ENCODE measurements at places on chromosomes 1 and 21. TPM values are rescaled to one million over a fixed set of nuclear protein-coding genes. Genes with fewer than 3 reads are reported as not detected.

Gene RGS13
- not detected for polyA plus RNA-seq

Gene UBE2U
- polyA plus RNA-seq, result not detected

Gene RNPEP
- 30.2 TPM for polyA plus RNA-seq

Gene SLC9C2
- not detected for polyA plus RNA-seq

Gene EFCAB7
- 5.2 TPM for polyA plus RNA-seq

Gene PUM1
- 146 TPM for polyA plus RNA-seq

Gene C1orf53
- polyA plus RNA-seq, result 1.6 TPM

Gene AGO4
- polyA plus RNA-seq, result 2.5 TPM

Gene TCEA3
- 34.4 TPM for polyA plus RNA-seq

Gene ZSWIM5
- polyA plus RNA-seq, result 0.24 TPM

Gene ADAMTS1
- polyA plus RNA-seq, result 0.71 TPM

Gene FMO2
- not detected for polyA plus RNA-seq

Gene RGS8
- not detected for polyA plus RNA-seq

Gene TMEM52
- not detected for polyA plus RNA-seq

Gene HOOK1
- polyA plus RNA-seq, result 21.0 TPM

Gene AVPR1B
- not detected for polyA plus RNA-seq

Gene CD164L2
- polyA plus RNA-seq, result not detected

Gene PADI3
- polyA plus RNA-seq, result not detected

Gene SLC1A7
- not detected for polyA plus RNA-seq

Gene TTC34
- 0.28 TPM for polyA plus RNA-seq

Gene VTCN1
- not detected for polyA plus RNA-seq

Gene TRIM46
- 1.3 TPM for polyA plus RNA-seq

Gene TTLL10
- not detected for polyA plus RNA-seq

Gene SPRR4
- polyA plus RNA-seq, result not detected

Gene IGSF5
- polyA plus RNA-seq, result not detected

Gene DHCR24
- 9.2 TPM for polyA plus RNA-seq

Gene NRDC
- polyA plus RNA-seq, result 71.5 TPM

Gene SLC25A34
- polyA plus RNA-seq, result 0.08 TPM

Gene SRGAP2B
- polyA plus RNA-seq, result 0.85 TPM

Gene DNAJB4
- polyA plus RNA-seq, result 7.2 TPM

Gene PCAT6
- not detected for polyA plus RNA-seq
